Stimulated activated CD4-positive, alpha-beta T cell treated with anti-CD3 and anti-CD28 coated beads, Interleukin-1b, Interleukin-23, amount 100 ng/mL, for 4 hours (primary cell): ENCODE measurements at places on chromosomes 4 and X.

DNA sequence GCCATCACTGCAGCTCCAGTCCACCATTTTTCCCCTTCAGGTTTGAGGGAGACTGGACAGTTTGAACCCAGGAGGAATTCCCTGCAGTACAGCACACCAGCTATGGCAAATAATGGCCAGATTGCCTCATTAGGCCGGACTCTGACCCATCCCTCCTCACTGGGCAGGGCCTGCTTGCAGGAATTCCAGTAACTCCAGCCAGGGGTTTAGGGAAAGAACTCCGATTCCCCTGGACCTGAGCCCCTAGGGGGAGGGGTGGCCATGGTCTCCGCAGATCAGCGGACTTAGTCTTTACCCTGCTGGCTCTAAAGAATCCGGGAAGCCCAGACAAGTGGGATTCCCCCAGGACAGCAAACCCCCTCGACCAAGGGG, 342.8 kb downstream of the DMD start:
- no peak for DNase-seq

GRCh38 chr4:73615613-73616012, 4.6 kb downstream of the RASSF6 start:
- no peak for DNase-seq

DNA sequence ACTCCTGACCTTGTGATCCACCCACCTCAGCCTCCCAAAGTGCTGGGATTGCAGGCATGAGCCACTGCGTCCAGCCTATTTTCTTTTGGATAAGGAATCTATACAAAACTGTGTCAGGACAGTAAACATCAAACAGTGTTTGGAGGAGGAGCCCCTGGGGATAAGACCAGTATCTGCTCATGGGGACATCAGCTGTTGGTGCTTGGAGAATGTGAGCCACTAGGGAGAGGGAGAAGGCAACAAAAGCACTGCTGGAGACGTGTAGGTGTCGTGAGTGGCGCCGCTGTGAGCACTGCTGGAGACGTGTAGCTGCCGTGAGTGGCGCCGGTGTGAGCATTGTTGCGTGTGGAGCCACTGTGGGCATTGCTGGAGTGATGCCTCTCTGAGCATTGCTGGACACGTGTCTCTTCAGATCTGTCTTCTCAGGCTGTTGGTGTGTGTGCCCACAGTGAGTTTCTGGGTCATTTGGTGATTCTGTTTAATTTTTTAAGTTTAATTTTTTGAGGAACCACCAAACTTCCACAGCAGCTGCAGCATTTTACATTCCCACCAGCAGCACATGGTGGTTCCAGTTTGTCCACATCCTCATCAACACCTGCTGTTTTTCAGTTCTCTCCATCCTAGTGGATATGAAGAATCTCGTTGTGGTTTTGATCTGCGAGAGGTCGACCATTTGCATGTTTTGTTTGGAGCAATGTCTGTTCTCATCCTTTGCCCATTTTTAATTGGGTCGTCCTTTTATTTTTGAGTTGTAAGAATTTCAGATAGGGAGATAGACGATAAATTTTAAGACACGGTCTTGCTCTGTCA, 19.0 kb downstream of the DGKQ start:
- no peak for DNase-seq

- no peak for DNase-seq
These were observed 12.4 kb downstream of the NKX1-1 start for GRCh38 chr4:1393866-1394265.

GRCh38 chr4:164949448-164950143, 27.9 kb downstream of the TRIM61 start:
- DNase-seq: no peak

- no peak for DNase-seq
These were observed 575.4 kb downstream of the SPRY1 start for GRCh38 chr4:123972031-123972430.

DNA sequence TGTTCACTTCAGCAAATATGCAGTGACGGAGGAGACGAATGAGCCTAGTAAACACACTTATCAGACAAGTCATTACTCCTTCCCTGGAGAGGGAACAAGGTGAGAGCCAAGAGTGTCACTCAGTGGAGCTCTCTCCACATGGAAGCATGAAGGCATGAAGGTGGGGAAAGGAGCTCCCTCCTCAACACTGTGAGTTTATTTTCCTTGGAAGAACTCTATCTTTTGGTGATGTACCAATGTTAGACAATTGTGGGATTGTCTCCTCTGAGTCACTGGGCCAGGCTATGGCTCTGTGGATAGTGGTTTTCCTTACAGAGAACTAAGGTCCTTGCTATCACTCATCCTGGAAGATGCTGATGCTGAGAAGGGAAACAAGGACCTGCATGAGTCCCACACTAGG, 200.2 kb downstream of the CPEB2 start:
- DNase-seq: no peak

GRCh38 chr4:155546451-155546850, 120.2 kb upstream of the GUCY1A1 start:
- no peak for DNase-seq

GRCh38 chr4:99536848-99537247, 26.0 kb downstream of the C4orf17 start:
- no peak for DNase-seq

GRCh38 chr4:80781431-80781830, 249.1 kb upstream of the BMP3 start:
- no peak for DNase-seq

DNA sequence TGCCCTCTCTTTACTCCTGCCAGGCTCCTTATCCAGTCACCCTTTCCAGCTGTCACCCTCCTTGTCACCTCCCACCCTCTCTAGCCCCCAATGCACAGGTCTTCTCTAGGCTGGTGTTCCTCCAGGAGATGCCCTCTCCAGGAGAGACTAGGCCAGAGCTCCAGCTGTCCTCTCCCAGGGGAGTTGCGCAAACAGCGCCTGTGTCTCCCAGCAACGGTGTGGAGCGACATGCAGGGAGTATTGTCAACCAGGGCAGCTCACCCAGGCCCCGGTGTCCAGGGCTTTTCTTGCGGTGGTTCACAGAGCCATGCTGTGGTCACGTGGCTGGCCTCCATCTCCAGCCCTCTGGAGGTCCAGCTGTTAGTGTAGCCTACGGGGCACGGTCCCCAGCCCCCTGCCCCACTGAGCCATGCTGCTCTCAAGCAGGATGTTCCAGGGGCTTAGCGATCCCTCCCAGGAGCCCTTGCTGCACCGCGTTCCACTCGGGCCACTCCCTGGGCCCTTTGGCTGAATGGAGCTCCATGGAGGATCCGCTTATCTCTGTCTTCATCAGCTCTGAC, 34.8 kb downstream of the CCNQ start:
- no peak for DNase-seq

DNA sequence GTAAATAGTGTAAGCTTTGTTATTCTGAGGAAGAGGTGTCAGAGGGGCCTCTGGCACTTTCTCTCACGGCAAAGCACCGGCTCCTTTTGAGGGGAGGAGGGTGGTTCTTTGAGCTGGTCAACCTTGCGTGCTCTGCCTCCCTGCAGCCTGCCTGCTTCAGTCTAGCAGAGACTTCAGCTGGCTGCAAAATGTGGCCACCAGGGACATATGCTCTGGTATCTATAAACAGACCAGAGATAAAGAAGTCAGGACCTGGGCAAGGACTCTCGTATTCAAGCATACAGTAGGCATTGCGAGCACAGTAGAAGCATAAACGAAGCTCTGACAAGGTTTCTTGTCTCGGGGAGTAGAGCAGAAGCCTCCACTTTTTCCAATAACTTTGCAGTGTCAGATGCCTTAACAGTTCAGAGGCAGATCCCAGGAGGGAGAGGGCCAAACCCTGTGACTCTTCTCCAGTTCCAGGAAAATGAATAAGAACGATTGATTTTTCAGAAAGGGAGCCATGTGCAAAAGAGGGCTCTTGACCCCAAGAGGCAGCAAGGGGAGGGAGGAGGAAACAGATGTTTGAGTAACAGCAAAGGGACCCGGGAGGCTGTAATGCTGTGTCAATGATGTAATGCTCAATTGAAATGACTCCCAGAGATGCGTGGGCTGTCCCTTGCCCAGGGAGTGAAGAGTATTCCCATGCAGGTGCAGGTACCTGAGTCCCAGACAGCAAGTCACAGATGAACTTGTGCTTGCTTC, 57.9 kb upstream of the TEX13D start:
- DNase-seq: no peak

DNA sequence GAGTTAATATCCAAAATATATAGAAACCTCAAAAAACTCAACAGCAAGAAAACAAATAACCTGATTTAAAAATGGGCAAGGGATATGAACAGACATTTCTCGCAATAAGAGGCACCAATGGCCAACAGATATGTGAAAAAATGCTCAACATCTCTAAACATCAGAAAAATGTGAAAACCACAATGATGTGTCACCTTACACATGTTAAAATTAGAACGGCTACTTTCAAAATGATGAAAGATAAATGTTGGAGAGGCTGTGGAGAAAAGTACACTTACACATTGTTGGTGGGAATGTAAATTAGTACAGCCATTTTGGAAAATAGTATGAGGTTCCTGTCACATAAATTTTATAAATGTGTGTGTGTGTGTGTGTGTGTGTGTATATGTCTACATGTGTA, 731.3 kb downstream of the DMD start:
- DNase-seq: no peak

GRCh38 chrX:24231131-24231540, 81.6 kb downstream of the ZFX start:
- no peak for DNase-seq

DNA sequence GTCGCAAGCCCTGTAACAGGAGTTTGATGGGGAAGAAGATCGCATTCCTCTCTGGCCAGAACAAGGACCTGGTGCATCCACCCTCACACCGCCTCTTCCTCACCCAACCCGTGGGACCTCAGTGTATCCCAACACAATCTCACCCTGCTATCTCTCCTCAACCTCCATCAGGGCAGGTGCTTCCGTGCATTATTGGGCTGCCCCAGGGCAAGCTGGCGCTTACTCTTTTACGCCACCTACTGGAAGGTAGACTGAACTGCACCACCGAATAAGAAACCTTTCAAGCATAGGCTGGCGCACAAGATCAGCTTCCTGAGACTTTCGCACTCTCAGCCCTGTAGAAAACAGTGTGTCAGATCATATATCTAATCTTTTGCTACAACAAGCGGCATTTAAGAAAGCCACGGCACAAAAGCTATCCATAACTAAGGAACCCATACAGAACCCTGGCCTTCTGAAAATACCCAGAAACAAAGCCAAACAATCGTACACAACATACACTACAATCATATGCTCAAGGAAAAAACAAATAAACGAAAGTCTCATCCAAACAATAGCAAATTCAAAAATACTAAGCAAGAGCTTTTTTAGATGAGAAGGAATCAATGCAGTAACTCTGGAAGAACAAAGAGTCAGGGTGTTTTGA, 209.3 kb downstream of the UGT8 start:
- peak; percentile 6 for DNase-seq

- DNase-seq: no peak
These were observed 19.7 kb downstream of the CYSLTR1 start for GRCh38 chrX:78307665-78308064.

DNA sequence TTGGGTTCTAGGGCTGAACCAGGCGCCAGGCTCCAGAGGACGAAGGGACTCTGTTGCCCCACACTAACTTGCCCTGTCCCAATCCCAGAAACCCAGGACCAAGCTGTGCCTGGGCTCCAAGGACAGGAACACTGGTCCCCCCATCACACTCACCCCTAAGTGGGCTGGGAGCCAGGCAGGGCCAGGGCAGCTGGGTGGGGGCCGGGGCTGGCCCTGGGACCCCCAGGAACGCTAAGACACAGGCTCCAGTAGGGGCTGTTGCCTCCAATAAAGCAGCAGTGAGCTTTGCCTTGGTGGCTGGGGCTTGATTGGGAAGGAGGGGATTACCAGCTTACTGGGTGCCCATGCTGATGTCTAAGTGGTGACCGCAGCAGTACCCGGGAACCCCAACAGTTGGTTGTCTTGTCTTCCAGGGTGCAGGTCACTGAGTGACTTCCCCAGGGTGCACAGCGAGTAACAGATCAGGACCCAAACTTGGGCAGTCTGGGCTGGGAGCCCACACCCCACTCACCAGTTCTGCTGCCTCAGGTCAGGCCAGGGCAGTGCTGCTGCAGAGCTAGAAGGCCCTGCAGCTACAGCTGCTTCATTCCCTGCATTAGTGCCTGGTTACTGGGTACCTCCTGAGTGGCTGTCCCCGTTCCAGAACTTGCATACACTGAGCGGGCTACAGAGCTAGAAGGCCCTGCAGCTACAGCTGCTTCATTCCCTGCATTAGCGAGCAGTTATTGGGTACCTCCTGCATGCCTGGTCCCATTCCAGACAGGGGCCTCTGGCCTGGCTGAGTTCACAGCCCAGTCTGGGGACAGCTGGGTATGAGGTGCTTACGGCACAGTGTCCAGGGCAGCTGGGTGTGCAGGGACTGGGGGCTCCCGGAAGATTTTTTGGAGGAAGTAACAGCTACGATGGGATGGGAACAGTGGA, 9.4 kb upstream of the ADD1 start:
- DNase-seq: no peak

DNA sequence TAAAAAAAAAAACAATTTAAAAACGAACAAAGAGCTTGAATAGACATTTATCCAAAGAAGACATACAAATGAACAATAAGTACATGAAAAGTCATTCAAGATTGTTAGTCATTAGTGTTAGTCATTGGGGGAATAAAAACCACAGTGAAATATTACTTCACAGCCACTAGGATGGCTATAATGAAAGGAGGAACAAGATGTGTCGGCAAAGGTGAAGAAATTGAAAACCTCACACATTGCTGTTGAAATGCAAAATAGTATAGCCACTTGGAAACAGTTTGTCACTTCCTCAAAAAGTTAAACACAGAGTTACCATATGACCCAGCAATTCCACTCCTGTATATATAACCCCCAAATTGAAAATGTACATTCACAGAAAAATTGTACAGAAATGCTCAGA, 45.2 kb upstream of the SLC39A8 start:
- no peak for DNase-seq

DNA sequence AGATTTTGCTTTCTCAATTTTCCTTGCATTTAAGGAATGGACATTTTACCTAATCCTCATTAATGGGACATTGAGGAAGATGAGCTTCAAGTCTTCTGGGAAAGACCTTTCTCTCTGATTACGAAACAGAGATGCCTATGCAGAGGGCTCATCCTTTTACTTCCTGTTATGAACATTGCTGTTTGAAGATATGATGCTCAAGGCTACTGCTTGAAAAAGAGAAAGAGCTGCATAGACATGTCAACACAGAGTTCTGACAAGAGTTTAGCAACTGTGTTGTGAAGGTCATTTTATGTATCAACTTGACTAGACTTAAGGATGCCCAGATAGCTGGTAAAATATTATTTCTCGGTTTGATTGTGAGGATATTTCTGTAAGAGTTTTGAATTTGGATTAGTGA, 13.8 kb upstream of the GNPDA2 start:
- DNase-seq: no peak

- DNase-seq: no peak
These were observed 231.5 kb downstream of the TRIML1 start for GRCh38 chr4:188370777-188371176.

DNA sequence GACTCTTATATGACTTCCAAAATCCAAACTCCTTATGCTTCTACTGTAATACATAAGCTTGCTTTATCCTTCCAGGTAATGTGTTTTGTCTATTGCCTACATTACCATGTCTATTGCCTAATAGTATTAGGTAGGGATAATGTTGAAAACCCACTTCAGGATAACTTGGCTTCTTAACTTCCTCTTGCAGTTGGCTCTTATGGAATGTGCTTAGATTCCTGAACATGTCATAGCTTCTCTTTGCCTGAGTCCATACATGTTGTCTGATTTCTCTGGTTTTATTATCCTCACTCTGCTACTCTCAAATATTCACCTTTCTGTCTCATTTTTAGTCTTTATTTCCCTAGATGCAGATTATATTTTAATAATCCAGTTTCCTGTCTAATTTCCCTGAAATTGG, 599.9 kb downstream of the IL15 start:
- no peak for DNase-seq

GRCh38 chr4:13647031-13647430, 19.5 kb upstream of the BOD1L1 start:
- DNase-seq: no peak
